ENCODE measurements at places on chromosomes 1 and 21.

GRCh38 chr1:100354971-100355394, 2.7 kb downstream of the CDC14A start:
- no peak for DNase-seq

GRCh38 chr1:219463636-219464035, 149.3 kb downstream of the ZC3H11B start:
- no peak for DNase-seq

DNA sequence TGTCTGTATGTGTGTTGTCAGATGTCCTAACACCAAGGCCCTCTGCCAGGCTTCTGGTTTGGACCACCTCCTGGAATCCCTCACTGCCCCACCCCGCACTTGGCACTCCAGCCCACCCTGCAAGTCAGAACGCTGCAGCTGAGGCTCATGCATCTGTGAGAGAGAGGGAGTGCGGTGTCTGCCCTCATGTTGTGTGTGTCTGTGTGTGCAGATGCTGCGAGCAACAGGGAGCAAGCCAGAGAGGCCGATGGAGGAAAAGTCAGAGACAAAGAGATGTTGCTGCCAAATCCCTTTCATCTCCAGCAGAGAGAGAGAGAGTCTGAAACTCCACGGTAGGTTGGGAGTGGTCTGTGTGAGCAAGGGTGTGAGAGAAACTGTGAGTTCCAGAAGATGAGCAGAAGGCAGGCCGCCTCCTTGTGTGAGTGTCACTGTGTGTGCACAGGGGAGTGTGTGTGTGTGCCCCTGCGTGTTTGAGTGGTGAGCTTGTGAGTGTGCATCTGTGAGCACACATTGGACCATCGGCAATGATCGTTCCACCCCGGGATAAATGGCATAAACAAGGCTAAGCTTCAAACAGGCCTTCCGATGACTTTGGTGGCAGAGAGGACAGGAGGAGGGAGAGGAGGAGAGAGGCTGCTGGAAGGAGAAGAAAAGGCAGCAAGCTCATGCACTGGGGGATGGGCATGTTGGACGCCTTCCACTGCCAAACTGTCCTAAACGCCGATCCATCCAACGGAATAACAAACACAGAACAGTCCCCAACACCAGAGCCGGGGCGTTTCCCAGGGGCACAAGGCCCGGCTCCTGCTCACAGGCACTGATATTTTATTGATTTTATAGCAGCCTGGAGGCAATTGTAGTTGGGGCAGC, 99.2 kb upstream of the GRIK3 start:
- no peak for DNase-seq

DNA sequence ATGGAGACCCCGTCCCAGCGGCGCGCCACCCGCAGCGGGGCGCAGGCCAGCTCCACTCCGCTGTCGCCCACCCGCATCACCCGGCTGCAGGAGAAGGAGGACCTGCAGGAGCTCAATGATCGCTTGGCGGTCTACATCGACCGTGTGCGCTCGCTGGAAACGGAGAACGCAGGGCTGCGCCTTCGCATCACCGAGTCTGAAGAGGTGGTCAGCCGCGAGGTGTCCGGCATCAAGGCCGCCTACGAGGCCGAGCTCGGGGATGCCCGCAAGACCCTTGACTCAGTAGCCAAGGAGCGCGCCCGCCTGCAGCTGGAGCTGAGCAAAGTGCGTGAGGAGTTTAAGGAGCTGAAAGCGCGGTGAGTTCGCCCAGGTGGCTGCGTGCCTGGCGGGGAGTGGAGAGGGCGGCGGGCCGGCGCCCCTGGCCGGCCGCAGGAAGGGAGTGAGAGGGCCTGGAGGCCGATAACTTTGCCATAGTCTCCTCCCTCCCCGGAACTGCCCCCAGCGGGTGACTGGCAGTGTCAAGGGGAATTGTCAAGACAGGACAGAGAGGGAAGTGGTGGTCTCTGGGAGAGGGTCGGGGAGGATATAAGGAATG, 505 bp downstream of the LMNA start:
- no peak for DNase-seq
